Adipose tissue (tissue), 3 donors: ENCODE measurements at places on chromosomes 2 and 18. TPM values are rescaled to one million over a fixed set of nuclear protein-coding genes. Genes with fewer than 3 reads are reported as not detected.

CD28 gene
- polyA plus RNA-seq: 2.0 TPM

PLGLB2 gene
- 1.2 TPM for polyA plus RNA-seq

BBS5 gene
- polyA plus RNA-seq: 3.6 TPM

PID1 gene
- polyA plus RNA-seq: 17.0 TPM

RAD51AP2 gene
- polyA plus RNA-seq: not detected

RTTN gene
- polyA plus RNA-seq: 2.6 TPM

KCNS3 gene
- polyA plus RNA-seq: 1.9 TPM

CARF gene
- 1.7 TPM for polyA plus RNA-seq

LONRF2 gene
- 1.5 TPM for polyA plus RNA-seq

MLPH gene
- polyA plus RNA-seq: 14.4 TPM

ONECUT2 gene
- polyA plus RNA-seq: under 0.01 TPM

CCDC141 gene
- 0.09 TPM for polyA plus RNA-seq

AGXT gene
- polyA plus RNA-seq: 0.39 TPM

CLEC4F gene
- polyA plus RNA-seq: not detected

CYP27C1 gene
- polyA plus RNA-seq: 0.43 TPM

GMCL1 gene
- polyA plus RNA-seq: 8.8 TPM

PIEZO2 gene
- 0.91 TPM for polyA plus RNA-seq

CFC1 gene
- 0.56 TPM for polyA plus RNA-seq

ZNF892 gene
- 0.45 TPM for polyA plus RNA-seq

OBSL1 gene
- 87.8 TPM for polyA plus RNA-seq

HOXD3 gene
- 2.0 TPM for polyA plus RNA-seq

RBM43 gene
- 4.8 TPM for polyA plus RNA-seq

DAW1 gene
- polyA plus RNA-seq: 0.03 TPM

CXCR2 gene
- polyA plus RNA-seq: 8.1 TPM

STARD6 gene
- not detected for polyA plus RNA-seq
